ENCODE measurements at places on chromosomes 12 and 14.

- DNase-seq, result no peak
Measured at GRCh38 chr12:99767809-99768208, 120.3 kb downstream of the GARIN6 start.

DNA sequence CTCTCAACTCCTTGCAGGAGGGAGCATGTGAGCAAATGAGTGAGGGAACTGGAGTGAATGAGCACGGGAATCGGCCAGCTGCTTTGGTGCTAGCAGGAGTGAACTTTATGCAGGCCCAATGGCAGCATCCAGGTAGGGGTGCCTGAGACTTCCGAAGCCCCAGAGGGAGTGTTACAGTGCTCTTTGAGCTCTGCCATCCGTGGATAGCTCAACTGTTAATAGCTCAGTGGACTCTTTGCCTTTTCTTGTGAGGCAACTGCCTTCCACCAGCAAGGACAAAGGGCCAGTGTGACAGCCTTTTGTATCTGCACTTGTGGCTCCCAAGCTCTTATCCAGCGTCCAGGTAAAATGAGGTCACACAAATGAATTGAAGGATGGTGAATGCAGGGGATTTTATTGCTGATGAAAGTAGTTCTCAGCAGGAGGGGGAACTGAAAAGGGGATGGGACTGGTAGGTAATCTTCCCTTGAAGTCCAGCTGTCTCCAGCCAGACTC lies 12.9 kb downstream of the CREBL2 start:
- no peak for DNase-seq

GRCh38 chr12:49662998-49663843 lies 39.9 kb downstream of the PRPF40B start:
- no peak for DNase-seq

GRCh38 chr12:110533607-110534006 lies 31.5 kb downstream of the RAD9B start:
- DNase-seq, result no peak

DNA sequence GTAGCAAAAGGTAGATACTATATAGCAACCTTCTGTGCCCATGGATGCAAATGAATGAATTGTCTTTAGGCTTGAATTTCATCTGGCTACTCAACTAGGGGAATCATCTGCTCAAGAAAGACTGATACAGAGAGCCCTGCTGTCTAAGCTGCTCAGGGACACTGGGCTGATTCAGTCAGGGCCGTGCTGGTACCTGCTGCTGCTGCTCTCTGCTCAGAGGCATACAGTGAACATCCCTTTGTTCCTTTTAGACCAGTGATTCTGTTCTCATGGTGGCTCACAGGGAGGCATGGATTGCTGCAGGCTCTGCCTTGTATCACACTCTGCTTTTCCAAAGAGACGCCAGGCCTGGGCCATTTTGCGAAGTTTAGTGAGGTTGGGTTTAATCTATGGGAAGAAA lies 14.1 kb downstream of the EIF2B2 start:
- DNase-seq, result no peak

- DNase-seq, result no peak
Measured at GRCh38 chr14:104588066-104588857, 8.7 kb downstream of the C14orf180 start.

DNA sequence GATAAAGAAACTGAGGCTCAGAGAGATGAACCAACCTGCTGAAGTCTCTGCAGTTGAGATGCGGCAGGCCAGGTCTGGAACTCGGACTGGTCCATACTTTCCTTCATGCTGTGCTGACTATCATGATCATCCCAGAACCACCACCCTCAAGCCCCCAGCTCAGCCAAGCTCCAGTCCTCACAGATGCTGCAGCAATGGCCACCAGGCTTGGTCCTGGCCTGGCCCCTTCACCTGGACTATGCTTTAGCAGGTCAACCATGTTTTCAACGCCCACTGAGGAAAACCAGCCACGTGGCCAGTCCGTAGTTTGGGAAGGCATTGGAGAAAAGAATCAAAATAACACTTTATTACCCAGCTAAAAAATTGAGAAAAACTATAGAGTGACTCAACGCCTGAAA lies 1.4 kb downstream of the GPR68 start:
- DNase-seq, result no peak

DNA sequence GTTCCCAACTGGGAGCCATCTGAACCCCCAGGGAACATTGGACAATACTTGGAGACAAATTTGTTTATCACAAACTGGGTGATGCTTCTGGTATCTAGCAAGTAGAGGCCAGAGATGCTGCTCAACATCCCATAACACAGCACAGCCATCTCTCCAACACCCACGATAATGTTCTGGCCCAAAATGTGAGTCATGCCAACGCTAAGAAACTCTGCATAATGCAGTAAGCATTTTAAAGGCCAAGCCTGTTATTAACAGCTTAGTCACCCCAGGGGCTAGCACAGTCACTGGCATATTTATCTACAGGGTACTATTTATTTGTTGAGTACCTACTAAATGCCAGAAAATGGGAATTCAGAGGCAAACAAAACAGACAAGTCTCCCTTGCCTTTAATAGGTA lies 873.1 kb upstream of the TMEM132C start:
- no peak for DNase-seq

- no peak for DNase-seq
Measured at GRCh38 chr12:132187646-132188450, 43.6 kb downstream of the NOC4L start.

DNA sequence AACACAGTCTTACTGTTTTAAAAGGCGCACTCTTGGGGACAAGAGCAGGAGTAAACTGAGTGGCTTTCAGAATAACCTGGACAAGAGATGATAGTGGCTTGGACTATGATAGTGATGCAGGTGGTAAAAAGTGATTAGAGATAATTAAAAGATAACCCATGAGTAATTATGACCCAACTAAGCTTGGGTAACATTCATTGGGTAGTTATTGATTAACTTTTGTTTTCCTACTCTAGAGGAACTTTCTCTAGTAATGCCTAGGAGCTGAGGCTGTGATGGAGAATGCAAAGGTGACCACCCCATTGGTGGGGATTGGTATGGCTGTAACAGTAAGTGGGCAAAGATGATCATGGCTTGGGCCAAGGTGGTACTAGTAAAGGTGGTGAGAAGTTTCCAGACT lies 22.3 kb upstream of the FRS2 start:
- DNase-seq, result no peak

GRCh38 chr12:120741476-120742421 lies 16.1 kb downstream of the ACADS start:
- no peak for DNase-seq

DNA sequence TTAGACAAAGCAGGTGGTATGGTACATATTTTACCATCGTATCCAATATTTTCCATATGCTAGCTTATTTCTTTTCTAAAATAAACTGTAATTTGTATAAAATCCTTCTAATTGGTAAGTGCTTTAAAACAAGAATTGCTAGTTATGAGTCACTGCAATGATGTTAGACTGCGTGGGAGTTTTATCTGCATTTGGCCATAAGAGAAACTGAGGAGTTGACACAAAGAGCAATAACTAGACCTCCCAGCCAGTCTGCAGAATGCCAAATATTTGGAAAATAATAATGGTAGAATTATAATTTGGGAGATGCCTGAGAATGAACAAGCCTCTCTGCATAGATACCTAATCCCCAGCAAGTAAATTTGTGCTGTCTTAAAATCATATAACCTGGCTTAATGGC lies 61.7 kb upstream of the PTPRR start:
- DNase-seq, result no peak

GRCh38 chr14:80538633-80539375 lies 327.5 kb upstream of the DIO2 start:
- DNase-seq, result no peak

DNA sequence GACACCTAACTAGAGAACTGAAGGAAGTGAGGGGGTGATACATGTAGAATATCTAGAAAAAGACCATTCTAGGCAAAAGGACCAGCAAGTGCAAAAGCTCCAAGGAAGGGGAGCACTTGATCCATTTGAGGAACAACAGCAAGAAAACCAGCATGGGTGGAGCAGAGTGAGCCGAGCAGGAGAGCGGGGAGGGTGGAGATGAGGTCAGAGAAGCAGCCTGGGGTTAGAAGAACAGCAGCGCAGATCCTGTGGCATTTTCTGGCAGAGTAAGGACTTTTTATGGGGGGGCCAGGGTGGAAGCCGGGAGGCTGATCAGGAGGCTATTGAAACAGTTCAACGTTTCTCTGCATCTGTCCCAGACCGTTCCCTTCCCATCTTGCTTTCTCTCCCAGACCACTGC lies 24.5 kb upstream of the TMCC3 start:
- DNase-seq, result no peak

- no peak for DNase-seq
Measured at GRCh38 chr12:58301038-58301729, 359.8 kb downstream of the ATP23 start.

DNA sequence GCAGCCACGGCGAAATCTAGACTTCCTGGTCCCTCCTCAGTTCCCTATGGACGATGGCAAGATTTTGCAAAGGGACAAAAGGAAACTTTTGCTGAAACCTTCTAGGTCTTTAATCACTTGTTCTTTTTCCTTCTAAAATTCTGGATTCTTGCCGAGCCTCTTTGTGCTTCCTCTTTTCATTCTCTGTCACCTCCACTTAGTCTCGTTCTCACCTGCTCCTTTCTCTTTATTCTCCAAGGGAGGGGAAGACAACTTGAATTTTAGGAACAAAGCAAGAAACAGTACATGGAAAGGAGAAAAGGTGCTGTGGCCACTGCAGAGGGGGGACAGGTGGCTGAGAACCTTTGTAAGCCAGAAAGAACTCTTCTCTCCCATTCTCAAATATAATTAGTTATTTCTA lies 194.8 kb downstream of the CACNA1C start:
- DNase-seq, result no peak

DNA sequence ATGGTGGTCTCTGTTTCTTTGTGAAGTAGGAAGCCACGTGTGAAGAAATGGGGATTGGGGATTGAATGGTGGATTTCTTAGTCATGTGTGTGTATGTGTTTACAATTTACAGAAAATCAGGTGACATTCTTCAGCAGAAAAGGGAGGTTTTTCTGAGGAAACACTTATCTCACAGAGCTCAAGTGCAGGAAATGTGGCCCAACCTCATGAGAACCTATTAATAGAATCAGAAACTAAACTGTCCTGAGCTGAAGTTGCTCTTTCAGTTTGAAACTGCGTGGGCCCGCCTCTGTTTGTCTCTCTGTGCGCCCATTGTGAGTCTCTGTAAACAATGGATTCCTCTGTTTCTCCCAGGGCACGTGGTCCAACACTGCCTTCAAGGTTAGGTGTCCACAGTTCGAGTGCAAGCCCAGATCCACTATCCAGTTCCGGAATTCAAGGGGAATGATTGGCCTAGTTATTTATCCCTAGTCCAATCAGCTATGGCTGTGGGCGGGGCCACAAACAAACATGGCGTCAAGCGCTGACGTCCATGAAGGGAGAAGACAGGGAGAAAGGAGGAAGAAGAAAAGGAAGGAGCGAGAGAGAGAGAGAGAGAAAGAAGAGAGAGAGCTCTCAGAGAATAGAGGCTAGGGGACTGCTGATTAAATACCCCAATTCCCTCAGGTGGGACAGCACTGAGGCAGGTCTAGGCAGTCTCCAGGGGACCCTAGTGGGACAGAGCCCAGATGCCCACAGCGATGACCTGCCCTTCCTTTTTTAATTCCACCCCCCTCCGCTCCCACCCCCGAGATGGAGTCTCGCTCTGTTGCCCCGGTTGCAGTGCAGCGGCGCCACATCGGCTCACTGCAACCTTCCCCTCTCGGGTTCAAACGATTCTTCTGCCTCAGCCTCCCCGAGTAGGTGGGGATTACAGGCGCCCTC lies 31.4 kb upstream of the C12orf76 start:
- DNase-seq, result no peak

DNA sequence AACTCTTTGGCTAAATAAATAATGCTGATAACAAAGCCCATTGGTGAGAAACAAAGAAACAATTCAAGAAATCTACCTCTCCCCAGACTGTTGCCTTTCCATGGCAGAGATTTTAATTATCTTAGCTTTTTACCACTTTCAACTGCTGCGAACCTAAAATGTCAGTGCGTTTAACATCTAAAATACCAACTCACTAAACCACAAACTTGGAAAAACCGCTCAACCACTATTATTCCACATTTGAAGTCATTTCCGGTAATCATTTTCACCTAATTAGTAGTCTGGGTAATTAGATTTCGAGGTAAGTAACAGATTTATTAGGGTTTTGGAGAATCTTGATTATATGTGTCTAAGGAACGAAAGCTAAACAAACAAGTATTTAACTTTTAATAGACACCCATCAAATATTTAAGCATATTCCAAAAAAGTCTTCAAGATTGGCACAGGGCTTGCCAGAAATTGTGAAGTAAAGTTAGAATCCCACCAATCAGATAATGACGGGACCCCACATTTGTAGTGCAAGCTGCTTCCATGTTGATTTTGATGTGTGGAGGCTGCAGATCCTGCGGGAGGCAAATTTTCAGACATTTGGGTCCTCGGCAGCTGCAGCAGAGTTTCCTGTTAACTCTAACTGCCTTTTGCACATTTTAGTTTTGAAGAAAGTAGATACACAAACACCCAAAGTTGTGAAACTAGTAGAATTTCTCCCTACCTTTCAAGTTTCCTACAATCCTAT lies 4.1 kb downstream of the OTX2 start:
- DNase-seq, result no peak

GRCh38 chr12:44088647-44089046 lies 252.8 kb downstream of the TMEM117 start:
- no peak for DNase-seq

DNA sequence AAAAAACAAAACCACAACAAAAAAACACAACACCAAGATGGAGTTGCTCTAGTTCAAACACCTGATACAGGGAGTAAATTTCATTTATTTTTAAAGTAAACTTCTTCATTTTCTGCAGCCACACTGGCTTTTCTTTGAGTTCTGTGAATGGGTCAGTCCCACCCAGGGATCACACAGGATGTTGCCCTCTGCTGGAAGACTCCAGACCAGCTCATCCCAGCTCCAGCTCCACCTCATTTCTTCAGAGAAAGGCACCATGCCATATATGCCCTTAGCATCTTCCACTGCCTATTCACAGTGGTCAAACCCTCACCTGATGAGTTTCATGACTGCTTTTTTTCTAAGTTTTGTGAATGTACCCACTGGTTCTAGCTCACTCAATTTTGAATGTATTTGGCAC lies 8.0 kb downstream of the GLIPR1 start:
- no peak for DNase-seq

DNA sequence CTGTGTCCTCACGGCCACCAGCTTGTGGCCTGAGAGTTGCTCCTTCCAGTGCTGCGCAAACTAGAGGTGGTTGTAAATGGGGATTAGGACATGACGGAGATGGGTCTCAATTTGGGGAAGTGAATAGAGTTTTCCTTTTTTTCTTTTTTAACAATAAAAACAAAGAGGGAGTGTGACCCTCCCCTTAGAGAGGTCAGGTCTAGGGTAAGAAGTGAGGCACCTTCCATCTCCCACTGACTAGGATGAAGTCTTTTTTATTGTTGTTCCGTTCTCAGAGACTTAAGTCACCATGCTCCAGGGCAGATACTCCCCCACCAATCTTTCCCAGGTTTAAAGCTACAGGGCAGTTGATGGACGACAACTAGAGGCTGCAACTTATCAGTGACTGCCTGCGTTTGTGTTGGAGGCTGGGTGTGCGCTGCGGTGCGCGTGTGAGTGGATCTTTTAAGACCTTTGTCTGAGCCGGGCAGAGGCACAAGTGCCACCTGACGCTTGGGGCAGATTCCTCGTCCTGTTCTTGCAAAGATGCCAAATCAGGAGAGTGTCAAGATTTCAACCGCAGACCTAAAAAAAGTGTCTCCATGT lies 2.1 kb upstream of the GSC start:
- DNase-seq, result no peak

- no peak for DNase-seq
Measured at GRCh38 chr12:90965204-90965603, 10.2 kb upstream of the CCER1 start.

GRCh38 chr12:109872-110271 lies 43.3 kb downstream of the IQSEC3 start:
- no peak for DNase-seq

Measured in NCI-H1092 (cell line).